ENCODE measurements at places on chromosomes 5 and 9.

- no peak for DNase-seq
These were observed 126.4 kb downstream of the ADAMTS6 start for GRCh38 chr5:65355301-65355700.

GRCh38 chr5:149616727-149617285 is 35.5 kb downstream of the ARHGEF37 start:
- no peak for DNase-seq

- no peak for DNase-seq
These were observed 45.1 kb upstream of the UGCG start for GRCh38 chr9:111851553-111851952.

DNA sequence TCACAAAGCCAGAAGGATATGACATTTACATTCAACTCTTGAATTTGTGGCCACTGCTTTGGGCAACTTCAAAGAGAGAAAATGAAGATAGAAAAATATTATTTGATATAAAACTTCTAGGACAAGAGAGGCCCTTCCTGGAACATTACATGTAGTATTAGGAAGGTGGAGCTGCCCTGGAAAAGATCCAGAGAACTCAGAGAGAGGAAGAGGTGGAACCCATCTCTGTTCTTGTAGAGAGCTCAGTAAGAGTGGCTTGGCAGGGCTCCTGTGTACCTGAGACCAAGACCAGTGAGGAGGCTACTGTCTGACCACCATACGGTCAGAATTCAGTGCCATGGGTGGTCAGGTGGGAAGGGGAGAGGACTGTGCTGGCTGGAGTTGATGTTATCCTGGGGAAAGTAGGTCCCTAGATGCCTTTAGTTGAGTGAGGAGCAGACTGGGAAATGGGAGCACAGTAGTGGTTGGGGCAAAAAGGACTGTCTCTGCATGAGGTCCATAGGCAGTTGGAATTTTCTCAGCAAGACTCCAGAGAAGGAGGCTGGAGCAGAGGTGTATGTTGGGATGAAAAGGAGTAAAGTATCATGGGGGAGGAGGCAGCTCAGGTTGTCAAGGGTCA is 7.6 kb downstream of the TGFBI start:
- no peak for DNase-seq

DNA sequence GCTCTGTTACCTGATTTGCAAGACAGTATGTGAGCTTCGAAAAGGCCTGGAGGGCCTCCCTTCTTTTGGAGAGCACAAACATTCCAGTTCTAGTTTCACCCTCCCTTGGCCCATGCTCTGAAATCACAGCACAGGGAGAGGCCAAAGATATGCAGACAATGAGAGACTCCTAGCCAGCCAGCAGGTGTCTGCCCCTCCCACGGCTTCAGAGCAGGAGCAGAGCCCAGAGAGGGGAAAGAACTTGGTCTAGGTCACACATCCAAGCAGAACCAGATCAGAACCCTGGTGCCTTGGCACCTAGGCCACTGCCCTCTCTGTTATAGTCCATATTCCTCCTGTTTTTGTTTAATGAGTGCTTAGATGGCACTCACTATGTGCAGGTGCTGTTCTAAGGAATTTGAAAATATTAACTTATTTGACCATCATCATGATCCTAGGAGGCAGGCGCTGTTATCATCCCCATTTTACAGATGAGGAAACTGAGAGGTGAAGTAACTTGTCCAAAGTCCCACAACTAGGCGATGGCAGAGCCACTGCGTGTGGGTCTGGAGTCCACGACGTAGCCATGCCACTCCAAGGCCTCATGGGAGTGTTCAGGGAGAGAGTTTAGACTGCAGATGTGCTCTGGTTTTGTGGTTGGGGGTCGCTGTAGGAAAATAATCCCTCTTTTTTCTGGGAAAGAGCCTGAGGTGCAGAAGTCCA is 27.2 kb downstream of the TMOD1 start:
- DNase-seq, result no peak

DNA sequence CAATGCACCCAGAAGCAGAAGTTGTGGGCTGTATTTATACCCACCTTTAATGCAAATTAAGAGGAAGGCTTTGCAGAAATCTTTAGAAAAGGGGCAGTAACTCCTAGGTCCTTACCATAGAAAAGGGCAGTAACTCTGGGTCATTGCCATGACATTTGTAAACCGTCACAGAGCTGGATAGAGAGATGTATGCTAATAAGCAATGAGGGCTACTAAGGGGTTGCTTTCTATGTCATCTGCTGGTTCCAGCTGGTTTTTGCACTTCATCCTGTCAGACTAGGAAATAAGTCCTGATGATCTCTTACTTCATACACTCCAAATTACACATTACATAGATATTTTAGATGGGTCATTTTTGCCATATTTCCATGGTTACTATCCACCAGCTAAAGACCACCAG is 299.1 kb upstream of the TYRP1 start:
- DNase-seq, result no peak

DNA sequence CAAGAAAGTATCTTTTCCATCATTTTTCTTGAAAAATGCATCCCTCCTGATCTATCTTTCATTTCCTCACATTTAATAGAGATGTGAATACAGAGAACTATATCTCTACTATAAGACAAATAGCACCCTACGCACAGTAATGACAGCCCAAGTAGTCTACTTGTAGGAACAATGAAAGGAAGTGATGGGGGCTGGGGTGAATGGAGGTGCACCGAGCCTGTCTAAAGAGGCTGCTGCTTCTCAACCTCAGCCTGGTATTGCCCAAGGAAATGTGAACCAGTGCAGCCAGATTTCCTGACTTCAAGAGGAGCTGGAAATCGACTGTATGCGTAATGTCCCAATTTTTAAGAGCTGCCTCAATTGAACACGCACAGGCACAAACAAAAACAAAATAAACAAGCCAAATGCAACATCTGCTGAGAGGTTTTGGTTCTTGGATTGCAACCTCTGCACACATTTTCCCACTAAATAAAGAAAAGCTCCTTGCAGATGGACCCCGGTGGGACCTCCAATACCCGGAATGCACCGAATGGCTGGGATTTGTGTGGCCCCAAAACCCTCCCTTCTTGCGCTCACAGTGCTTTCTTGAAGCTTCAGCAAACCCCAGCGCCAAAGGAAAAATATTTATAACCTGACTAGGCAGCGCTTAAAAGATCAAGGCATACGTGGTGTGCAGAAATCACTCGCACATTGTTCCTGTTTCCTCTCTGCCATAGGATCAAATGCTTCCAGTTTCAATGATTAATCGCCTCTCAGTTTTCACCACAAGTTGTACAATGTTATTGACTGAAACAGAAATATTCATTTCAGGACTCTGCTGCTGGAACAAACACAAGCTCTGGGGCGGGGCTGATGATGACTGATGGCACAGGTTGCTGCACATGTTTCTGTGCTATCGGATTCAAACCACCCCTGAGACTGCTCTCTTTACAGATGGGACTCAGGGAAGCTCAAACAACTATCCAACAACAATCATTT is 68.3 kb downstream of the KCNIP1 start:
- peak; percentile 28 for DNase-seq

DNA sequence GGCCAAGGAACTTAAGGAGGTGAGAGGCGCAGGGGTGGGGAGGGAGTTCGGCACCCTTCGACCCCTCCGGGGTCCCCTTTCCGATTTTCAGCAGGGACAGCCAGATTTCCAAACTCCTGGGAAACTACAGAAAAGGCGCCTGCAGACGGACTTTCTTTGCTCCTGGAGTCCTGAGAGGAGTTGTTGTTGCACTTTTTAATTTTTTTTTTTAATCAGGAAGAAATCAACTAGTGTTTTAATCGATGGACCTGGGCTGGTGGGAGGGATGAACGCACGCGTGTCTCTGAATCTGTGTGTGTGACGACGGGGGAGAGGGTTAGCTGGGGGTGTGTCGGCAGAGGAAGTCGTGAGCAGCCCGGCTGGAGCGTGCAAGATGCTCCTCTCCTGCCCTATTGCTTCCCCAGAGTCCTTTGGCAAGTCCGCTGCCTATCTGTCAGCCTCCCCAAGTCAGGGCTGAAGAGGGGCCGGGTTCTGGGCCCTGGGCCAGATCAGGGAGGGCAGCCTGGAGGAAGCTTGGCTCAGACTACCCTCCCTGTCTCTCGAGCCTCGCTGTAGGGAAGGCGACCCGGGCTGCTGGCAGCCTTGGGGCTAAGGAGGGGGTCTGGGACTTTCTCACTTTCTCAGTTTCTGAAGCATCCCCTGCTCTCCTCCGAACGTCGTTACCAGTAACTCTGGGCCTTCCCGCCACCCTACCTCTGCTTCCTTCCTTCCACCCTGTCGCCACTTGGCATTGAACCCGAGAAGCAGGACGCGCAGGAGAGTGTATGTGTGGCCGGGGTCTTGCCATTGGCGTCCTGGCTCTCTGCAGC is 731 bp downstream of the PRR16 start:
- peak; percentile 74 for DNase-seq

DNA sequence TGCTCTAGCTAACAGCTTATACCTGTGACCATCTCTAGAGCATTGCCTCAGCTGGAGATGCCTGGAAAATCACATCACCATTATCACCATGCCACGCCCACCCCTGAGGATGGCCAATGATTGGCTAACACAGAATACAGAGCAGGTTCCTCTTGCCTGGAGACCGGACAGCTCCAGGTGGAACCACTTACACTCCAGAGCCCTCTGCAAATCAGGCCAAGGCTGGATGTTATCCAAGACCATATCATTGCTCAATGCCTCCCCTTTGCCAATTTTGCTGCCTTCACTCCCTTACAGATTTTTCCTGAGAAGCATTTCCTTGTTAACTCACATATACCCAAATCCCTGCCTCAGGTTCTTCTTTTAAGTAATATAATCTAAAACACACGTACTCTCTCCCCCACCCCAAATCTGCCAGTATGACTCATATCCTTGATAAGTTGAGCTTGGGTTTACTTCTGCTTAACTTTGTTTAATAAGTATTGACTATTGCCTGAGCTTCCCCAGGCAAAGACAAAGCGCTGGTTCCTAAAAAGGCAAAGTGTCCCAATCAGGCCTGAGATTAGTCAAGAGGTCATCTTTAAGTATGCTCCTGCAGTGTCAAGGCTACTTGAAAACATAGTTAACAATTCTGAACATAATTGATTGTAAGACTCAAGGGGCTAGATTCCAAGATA is 309.6 kb downstream of the EPB41L4A start:
- DNase-seq, result peak; percentile 40

DNA sequence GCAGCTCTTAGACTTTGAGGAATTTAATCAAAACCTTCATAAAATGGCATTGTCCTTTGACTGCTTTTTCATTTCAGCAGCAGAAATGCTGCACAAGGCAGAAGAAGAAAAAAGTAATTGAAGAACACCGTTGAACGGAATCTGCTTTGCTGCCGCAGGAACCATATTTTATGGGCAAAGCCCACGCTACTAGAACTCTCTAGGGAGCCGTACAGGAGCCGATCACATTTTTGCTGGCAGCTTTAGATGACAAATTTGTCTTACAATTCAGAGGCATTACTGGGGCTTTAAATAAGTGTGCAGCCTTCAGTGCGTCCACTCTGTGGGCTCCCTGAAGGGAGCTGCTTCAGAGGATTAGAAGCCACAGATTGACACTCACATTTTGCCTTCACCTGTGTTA is 5.4 kb downstream of the CFAP90 start:
- DNase-seq, result no peak

- no peak for DNase-seq
These were observed 135.8 kb upstream of the TUSC1 start for GRCh38 chr9:25814023-25814422.

DNA sequence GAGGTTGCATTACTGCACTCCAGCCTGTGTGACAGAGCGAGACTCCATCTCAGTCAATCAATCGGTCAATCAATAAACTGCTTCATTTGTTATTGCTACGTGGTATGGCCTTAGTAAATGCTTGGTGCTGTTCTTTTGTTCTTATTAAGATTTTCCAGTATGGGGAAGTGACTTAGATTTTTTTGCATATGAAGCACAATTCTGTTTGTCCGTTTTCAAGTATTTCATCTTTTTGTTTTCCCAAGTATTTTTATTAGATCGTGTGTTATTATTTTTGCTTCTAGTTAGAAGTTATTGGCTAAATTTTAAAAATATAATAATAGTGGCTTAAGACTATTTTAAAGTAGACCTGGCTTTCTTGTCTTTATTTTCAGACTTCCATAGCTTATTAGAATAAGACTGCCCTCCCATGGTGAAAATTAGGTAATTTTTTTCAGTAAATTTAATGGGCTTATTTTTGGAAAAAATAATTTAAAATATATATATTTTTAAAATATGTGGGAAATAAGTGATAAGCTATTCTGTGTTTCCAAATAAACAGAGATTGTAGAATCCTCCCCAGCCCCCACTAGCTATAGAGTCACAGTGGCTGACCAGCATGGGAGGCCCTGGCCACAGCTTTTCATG is 14.7 kb upstream of the OMD start:
- peak; percentile 17 for DNase-seq

DNA sequence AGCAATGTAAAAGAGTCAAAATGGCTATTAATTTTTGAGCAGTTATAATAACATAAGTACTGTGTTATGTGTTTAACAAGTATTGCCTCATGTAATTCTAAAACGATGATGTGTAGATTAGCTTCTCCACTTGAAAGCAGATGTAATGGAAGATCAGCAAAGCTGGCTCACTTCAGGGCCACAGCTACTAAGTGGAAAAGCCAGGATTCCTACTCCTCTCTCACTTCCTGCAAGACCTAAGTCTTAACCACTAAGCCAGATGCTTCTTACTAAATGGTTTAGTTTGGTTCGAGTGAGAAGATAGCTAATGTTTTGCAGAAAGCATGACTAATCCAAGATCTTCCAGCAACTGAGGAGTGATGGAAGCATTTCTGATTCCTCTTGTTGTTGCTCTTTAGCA is 15.7 kb upstream of the TNC start:
- peak; percentile 94 for DNase-seq

- no peak for DNase-seq
These were observed 101.4 kb upstream of the SMARCA2 start for GRCh38 chr9:1913631-1914330.

GRCh38 chr9:99259231-99259918 is 37.3 kb downstream of the SEC61B start:
- no peak for DNase-seq

DNA sequence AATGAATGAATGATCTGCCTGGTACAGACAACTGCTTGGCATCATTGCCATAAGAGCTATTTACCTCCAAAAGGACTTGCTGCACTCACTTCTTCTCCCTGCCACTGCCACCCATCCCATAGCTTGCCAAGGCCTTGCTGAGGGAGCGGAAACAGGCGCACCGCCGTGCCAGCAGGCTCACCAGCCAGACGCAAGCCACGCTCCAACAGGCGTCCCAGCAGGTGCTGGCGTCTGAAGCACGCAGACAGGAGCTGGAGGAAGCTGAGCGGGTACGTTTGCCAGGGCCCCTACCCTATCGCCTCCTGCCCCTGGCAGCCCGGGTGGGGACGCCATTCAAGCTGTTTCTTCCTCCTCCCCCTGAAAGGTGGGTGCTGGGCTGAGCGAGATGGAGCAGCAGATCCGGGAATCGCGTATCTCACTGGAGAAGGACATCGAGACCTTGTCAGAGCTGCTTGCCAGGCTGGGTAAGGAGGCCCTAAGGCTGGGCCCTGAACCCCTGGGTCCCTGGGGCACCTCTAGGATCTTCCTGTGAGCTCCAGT is 8.9 kb upstream of the AIF1L start:
- no peak for DNase-seq

DNA sequence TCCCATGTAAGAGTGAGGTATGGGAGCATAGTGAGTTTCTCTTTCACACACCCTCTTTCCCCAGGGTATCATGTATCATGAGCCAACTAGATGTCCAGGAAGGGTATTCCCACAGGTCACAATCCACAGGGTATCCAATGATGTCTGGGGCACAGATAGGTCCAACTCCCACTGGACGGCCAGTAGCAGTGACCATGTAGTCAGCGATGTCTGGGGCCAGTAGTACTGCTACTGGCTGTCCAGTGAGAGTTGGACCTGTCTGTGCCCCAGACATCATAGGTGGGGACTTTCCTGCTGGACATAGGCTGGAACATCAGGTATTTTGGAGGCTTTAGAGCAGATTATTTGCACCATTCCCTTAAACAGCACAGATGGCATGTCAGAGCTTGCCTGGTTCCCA is 352.6 kb upstream of the SGCD start:
- no peak for DNase-seq
